ENCODE measurements at places on chromosomes 6 and 20.

GRCh38 chr6:106972500-106972899, 2.0 kb downstream of the CD24 start:
- no peak for DNase-seq

GRCh38 chr6:6246544-6246943, 73.9 kb downstream of the F13A1 start:
- DNase-seq = no peak

GRCh38 chr20:25278636-25279361, 30.9 kb downstream of the PYGB start:
- DNase-seq = no peak

GRCh38 chr20:24585796-24586522, 116.5 kb downstream of the SYNDIG1 start:
- no peak for DNase-seq

DNA sequence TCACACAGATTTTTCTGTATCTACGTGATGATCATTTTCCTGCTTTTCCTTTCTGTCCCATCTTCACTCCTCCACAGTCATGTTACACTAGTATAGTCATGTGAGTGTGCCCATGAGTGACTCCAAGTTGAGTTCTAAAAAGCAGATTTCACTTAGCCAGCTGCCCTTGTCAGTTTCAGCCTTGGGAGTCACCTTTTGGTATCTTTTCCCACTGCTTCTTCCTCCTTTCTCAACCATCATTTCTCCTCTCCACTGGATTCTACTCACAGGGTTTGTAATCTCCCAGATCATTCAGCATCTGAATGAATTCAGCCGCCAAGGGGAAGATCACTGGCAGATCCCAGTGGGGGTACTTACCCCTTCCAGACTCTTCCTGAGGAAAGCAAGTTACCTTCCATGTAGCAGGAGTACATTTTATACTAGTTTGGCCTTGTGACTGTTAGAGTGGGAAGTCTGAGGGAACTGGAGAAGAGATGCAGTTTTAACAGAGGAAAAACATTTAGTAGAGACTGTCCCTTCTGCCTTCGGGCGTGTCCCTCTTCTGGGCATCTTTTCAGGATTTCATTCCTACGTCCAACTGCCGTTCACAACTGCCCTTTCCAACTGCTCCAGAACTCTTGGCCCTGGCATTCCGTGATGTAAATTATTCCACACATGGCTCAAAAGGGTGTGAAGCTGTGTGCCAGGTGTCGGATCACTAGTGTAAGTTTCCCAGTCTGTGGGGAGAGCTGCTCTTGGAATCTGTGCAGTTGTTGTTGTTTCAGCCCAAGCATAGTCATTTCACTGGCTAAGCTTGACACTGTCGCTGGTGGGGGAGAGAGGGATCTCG, 38.9 kb downstream of the BICRAL start:
- DNase-seq = no peak

- DNase-seq = no peak
Measured at GRCh38 chr6:151379933-151380847, 11.2 kb downstream of the ZBTB2 start.

DNA sequence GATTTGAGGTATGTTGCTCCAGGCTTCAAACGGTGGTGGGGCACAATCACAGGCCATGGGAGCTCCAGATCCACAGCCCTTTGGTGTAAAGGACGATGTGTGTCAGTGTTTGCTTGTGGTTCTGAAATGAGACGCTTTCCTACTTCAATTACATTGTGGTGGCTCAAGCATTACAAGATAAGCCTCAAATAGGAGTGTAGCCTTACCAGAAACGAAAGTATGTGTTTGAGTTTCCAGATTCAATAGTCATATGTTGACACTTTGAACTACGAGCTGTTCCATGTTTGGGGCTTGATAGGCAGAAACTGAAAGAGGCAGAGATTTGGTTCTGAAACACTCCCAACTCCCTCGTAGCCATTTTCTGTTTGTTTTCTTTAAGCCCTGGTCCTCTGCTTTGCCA, 187.1 kb downstream of the MYLK4 start:
- no peak for DNase-seq

All from stimulated activated CD8-positive, alpha-beta memory T cell treated with anti-CD3 and anti-CD28 coated beads, Interleukin-12 subunit alpha, Interleukin-12 subunit beta, amount 100 ng/mL, for 4 hours (primary cell).